AG09309 (cell line): ENCODE measurements at places on chromosomes 12 and 14.

GRCh38 chr14:60651796-60652673, 2.8 kb upstream of the SIX1 start:
- no peak for DNase-seq

- no peak for DNase-seq
Measured at GRCh38 chr12:4152145-4152795, 121.3 kb upstream of the CCND2 start.

DNA sequence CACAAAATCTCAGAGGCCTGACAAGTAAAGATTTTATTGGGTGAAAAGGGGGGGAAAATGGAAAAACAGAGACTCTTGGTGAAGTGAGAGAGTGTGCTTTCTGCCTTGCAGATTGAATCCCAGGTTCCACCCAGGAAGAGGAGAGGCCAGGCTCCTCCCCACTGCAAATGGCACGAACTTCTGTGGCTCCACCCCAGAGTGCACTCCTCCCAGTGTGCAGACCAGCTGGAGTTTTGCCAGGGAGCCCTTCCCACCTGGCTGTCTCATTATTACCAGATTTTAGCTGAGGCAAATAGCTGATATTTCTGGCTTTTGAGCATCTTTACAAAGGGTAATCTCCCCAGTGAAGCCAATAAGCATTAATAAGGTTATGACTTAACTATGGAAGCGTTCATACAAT, 51.9 kb downstream of the TESPA1 start:
- DNase-seq = no peak

DNA sequence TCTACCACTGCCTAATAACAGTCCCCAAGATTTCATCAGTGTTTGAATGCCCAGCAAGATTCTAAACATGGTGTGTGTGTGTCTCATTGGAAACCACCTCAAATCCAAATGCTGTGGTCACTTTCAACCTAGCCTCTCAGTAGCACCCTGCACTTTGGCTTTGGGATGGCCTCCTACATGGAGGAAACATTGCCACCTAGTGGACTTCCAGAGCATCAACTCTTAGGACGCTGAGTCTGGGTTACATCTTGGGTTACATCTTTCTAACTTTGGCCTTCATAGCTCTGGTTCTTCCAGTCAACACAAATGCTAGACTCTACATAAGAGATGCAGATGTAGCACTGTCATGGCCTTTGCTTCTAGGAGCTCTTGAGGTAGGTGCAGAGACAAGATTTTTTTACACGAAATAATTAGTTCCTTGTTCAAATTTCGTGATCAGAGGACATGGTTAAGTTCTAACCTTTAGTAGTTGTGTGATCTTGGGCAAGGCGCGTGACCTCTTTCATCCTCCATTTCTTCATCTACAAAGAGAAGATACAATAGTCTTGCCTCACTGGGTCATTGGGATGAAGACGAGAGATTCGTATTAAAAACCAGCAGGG, 113.5 kb upstream of the VASH1 start:
- peak; percentile 23 for DNase-seq

GRCh38 chr12:116915326-116915725, 4.6 kb downstream of the FBXW8 start:
- no peak for DNase-seq

DNA sequence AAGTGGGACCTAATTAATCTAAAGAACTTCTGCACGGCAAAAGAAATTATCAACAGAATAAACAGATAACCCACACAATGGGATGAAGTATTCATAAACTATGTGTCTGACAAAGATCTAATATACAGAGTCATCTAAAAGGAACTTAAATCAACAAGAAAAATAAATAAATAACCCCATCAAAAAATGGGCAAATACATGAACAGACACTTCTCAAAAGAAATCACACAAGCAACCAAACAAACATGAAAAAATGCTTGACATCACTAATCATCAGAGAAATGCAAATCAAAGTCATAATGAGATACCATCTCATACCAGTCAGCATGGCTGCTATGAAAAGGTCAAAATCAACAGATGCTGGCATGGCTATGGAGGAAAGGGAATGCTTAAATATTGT, 466.9 kb downstream of the SOX5 start:
- DNase-seq = no peak

DNA sequence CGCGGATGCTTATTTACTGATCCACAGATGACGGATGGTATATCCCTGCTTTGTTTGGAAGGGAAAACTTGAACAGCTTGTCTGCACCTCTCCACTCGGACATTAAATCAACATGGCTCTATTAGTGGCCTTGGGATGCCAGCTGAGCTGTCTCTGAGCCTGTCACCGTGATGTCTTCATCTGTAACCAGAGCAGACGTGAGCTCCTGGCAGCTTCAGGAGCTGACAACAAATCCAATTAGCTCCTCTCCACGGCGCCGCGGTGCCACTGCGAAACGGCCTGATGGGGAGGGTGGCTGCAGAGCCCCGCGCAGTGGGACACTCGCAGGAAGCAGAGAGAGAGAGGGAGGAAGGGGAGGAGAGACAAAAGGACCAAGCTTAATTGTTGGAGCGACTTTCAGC, 112.3 kb downstream of the PAPOLA start:
- DNase-seq = no peak

DNA sequence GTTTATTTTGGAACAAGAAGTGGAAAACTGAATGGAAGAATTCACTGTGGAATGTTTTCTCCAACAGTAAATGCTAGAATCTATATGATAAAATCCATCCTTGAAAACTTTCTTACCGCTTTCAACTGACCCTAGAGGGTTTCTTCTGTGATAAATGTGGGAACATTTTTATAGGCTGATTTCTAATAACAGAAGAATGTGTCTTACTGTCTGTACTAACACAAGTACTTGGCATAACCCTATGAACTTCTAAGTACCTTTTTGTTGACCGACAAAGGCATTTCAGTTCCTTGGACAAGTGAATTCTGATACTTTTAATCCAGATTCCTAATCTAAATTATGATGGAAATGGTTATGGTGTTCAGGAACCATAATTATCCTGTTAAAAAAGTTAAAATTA, 1109.7 kb upstream of the FLRT2 start:
- DNase-seq = no peak

DNA sequence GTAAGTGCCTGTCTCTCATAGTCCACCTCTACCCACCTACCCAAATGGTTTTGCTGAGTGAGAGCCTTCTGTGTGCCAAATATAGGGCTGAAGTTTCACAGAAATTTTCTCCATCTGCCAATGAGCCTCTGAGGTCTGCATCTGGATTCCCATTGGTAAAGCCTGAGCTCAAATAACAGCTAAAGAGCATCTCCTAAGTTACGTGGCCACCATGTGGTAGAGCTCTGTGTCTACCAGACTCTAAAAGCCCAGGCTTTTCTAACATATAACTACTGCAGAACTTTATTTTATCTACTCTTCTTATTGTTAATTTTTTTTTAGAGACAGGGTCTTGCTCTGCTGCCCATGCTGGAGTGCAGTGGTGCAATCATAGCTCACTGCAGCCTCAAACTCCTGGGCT, 16.0 kb downstream of the AMDHD1 start:
- DNase-seq = no peak

DNA sequence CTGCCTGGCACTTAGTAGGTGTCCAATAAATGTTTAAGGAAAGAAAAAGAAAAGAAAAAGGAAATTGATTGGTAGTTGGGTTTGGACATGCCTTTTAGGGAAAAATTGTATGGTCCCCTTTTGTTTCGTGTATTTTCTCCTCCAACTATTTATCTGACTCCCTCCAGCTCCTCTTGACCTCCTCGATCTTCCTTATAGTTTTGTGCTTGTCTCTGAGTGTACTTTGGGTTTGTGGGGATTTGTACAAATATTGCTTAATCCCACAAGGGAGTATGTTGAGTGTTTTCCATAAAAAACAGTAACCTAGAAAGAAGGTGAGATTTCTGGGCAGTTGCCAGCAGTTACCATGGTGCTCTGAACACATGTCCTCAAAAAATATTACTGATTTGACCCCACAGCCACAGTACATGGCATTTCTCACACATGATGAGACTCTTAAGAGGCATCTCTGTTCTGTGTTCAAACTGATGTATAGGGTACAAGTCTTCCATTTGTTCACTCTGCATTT, 15.7 kb downstream of the PLEKHG7 start:
- no peak for DNase-seq

DNA sequence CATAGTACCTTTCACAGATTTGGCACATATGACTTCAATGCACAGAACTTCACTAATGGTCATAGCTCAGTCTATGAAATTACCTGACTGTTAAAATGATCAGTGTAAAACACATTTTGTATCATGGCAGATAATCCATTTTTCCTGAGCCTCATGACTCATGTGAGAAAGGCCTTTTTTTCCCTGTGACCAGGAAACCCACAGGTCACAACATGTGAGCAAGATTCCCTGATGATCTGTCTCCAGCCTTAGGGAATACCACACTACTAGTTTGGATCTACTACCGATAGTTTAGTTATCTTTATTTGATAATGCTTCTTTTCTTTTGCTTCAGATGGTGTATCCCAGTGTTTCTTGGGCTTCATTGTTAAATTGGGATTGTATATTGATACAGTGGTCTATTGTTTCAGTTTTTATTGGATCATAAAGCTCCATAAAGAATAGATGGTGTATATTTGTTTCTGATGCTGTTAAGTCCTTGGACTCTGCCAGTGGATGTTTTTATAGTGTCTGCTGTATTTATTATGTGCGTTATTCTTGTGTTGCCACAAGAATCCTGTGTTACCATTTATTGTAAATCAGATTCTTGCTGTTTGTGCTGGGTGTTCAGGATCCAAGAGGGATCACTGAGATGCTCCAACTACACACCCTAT, 248.7 kb upstream of the PELI2 start:
- DNase-seq = no peak

GRCh38 chr12:66662179-66662578, 16.7 kb downstream of the GRIP1 start:
- DNase-seq = no peak

DNA sequence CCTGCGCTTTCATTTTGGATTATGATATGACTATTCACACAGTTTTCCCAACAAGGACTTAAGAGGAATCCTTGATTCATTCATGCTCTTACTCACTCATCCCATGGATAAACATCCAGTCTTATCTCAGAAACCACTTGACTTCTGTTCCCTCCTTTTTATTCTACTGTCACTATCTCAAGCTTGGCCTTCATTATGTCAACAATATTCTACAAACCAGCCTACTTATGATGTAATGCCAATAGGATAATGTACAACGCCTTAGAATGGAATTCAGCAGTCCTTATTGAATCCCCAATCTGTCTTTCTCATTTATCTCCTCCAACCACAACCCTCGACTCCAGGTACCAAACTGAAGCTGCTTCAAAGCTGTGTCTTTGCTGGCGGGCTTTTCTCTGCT, 448.5 kb downstream of the PDZRN4 start:
- no peak for DNase-seq

GRCh38 chr12:115455268-115455681, 771.3 kb upstream of the TBX3 start:
- DNase-seq = no peak

DNA sequence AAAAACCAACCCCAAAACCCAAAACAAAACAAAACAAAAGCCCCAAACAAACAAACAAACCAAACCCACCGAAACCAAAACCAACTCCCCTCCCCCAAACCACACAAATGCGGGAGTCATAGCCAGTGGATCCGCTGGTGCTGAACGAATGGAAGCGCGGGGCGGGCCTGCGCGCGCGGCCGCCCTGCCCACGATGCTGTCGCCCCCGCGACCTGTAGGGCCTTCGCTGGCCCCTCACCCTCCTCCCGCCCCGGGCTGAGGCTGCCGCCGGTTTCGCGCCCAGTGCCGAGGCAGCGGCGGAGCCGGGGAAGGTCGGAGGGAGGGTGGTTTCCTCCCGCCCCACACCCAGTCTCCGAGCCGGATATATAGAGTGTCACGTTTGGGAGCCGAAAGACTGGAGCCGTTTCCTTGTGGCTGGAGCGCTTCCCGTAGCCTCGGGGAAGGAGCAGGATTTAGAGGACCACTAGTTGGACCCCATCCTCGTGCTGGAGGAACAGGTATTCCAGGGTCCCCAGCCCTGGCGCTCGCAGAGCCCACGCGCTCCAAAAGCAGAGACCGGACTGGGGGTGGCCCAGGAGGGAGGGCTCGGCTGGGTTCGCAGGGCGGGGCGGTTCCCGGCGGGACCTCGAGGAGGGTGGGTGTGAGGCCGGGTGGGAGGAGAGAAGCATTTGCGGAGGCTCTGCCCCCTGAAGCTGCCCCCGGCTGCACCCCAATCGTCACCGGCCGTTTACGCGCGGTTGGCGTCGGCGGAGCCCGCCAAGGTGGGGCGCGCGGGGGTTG, at the start of gene FAR2:
Gene FAR2, plus strand, starts transcription at position 368 of the 780 bp plus-strand sequence. CDS start 121,172 bp downstream, outside the sequence.
- DNase-seq = no peak

- DNase-seq = no peak
Measured at GRCh38 chr12:65496617-65497016, 218.1 kb downstream of the MSRB3 start.

- no peak for DNase-seq
Measured at GRCh38 chr12:69095765-69096477, 143.4 kb upstream of the CPSF6 start.

GRCh38 chr14:100523843-100524169, 63.4 kb downstream of the BEGAIN start:
- no peak for DNase-seq

DNA sequence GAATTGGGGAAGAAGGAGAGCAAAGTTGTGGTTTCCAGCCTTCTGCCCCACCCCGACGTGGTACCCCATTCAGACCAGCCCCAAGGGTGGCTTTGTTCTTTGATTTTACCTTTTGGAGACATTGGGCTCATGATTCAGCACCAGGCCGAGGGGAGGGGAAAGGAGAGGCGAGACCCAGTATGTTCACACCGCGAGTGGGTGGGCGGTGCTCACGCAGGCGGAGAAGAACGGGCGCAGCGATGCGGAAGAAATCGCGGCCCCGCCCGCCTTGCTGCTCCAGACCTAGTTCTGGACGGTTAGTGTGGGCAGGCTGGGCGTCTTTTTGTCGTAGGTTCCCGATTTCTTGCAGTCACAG, 963 bp downstream of the ATL1 start:
- DNase-seq = peak; percentile 20

DNA sequence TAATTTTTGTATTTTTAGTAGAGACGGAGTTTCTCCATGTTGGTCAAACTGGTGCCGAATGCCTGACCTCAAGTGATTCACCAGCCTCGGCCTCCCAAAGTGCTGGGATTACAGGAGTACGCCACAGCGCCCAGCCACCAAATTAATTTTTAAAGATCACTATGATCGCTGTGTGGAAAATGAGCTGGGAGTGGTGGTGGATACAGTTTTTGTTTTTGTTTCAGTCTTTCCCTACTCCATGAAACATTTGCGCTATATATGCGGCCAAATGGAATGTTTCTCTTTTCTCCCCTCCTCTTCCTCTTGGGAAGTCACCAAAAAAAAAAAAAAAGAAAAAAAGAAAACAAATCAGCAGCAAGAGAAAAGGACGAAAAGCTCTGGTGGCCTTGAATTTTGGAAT, 20.8 kb upstream of the P2RX4 start:
- DNase-seq = no peak

DNA sequence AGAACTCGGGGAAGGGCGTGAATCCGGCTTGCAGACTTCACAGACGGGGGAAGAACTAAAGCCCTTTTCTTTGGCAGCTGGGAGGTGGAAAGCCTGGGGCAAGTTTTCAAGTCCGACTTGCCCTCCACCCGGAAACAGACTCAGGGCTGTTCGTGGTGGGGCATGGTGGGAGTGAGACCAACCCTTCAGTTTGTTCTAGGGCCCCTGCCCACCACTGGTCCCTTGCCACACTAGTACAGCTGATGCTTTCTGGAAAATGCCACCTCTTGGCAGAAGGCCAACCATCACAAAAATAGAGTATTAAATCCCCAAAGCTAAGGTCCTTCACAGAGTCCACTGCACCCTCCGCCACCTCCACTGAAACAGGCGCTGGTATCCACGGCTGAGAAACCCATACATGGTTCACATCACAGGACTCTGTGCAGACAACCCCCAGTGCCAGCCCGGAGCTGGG, 50.4 kb upstream of the DDX11 start:
- DNase-seq = no peak
